Stimulated activated CD4-positive, alpha-beta T cell treated with anti-CD3 and anti-CD28 coated beads, Interleukin-12 subunit alpha, Interleukin-12 subunit beta, amount 100 ng/mL, for 48 hours (primary cell): ENCODE measurements at places on chromosomes 5 and 9.

DNA sequence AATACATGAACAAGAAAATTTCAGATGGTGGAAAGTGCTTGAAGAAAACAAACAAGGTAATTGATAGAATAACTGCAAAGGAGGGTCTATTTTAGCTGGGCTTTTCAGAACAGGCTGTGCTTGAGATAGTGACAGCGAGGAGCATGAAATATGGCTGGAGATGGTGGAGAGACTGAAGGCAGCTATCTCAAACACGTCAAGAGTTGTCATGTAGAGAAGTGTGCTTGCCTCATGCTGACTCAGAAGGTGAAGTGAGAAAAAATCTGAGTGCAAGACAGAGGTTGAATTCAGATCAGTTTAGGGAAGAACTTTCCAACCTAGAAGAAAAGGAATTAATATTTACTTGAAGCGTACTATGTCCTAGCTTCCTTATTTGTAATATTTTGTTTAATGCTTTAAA lies 115.5 kb upstream of the RANBP3L start:
- no peak for DNase-seq

DNA sequence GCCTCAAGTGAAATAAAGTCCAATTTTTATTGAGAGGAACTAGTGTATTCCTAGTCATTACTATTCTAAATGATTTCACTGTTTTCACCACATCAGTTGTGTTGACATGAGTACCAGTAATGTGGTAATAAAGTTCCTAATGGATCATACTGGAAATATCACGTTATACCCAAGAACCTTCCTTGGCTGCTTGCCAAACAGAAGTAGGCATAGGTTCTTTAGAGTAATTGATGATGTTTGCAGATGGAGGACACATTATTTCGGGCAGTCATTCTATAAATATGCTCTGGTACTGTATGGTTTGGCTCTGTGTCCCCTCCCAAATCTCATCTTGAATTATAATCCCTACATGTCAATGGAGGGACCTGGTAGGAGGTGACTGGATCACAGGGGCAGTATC lies 15.1 kb downstream of the SNCAIP start:
- no peak for DNase-seq

- DNase-seq = no peak
These were observed 16.6 kb downstream of the CDC42SE2 start for GRCh38 chr5:131280417-131280816.

DNA sequence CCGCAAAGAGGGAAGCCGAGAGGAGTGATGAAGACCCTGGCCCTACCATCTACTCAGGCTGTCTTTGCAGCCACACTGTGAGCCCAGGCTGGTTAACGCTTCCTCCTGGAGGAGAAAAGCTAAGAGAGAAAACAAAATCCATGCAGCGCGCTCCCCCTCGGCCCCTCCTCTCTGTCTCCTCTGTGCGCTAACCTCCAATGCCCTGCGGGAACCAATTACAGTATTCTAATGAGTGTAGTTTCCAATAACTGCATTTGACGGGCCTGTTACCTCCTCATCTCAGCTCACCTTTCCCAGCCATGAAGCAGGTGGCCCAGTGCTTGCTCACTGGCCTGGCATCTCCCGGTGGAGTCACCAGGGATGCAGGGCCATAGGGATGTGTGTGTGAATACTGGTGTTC lies 565.5 kb downstream of the EBF1 start:
- no peak for DNase-seq

DNA sequence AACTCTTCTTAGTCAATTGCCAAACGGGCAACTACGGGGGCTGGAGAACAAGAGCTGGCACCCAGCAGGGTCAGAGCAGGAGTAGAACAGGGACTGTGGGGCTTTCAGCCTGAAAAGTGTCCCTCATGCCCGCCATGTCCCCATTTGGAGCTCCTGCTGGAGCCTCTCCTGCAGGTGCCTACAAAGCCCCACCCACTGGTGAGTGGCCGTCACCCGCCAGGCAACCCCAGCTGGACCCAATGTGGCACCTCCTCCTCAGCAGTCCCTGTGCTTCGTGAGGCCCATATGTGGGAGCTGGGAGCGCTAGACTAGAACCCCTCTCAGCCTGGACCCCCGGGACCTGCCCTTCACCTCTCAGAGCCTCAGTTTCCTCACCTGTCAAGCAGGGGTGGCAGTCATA lies 40.9 kb downstream of the VAV2 start:
- DNase-seq = no peak

DNA sequence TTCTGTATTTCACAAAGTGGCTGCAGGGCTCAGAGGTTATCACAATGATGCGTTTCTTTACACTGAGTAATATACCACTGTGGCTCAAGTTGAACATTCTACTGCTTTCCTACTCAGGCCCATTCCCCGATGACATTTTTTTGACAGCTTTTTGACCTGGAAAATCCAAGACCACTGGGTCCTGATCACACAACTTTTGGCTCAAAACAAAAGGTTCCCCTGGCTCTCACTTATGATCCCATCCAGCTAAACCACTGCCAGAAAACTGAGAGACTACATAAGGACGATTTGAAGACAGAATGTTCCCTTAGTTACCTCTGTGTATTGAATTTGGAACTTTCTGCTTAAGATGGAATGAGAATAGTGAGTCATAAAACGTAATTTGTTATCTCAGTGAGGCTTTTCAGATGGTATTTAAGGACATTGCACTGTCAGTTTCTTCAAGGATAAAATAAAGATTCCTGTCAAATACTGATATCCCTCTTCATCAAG lies 78.0 kb upstream of the FBXL7 start:
- no peak for DNase-seq

GRCh38 chr5:53956196-53956595 lies 354.2 kb downstream of the ARL15 start:
- no peak for DNase-seq

GRCh38 chr9:90034071-90034470 lies 429.3 kb downstream of the GADD45G start:
- no peak for DNase-seq

GRCh38 chr9:83714329-83714728 lies 6.6 kb upstream of the UBQLN1 start:
- no peak for DNase-seq

- no peak for DNase-seq
These were observed 7.9 kb upstream of the CARD19 start for GRCh38 chr9:93087971-93088655.

DNA sequence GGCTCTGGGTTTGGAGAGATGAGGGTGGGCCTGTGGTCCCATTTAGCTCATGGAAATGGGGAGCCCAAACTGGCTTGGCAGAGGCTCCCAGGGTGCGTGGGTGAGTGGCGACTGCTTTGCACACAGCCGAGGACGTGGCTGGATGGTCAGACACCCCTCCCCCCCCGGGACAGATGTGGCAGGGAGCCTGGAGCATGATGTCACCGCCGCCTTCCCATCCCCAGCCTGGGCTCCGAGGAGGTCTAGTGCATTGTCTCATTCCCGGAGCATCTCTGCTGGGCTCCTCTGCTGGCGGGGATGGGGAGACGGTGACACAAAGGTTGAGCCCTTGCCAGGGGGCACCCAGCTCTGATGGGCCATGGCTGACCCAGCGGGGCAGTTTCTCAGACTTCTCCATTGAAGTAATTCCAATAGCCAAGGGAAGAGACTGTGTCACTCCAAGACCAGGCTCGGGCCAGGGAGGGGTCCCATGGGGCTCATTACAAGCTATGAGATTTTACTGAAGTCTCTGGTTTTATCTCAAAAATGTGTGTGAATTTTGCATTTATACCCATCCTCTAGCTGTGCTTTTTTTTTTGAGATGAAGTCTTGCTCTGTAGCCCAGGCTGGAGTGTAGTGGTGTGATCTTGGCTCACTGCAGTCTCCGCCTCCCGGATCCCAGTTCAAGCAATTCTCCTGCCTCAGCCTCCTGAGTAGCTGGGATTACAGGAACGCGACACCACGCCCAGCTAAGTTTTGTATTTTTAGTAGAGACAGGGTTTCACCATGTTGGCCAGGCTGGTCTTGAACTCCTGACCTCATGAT lies 36.1 kb downstream of the HMCN2 start:
- no peak for DNase-seq

DNA sequence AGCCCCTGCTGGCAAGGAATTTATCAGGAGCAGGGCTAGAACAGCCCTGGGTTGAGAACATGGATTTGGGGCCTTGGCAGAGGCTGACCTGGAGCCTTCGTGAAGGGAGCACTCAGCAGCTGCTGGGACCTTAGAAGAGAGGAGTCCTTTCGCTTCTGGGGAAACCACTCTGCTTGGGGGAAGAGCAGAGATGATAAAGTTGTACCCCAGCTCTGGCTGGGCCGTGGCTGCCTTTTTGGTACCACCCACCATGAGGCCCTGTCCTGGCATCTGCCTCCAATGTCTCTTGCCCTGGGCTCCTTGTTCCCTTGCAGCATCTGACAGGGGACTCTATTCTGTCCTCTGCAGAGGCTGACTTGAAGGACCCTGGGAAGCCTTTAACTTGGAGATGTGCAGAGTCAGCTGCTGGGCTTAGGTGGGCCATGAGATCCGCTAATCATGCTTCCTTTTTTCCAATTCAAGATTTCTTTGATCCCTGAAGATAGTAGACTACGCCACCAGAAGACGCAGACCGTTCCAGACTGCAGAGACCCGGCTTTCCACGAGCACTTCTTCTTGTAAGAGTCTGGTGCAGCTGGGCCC lies 20.2 kb downstream of the RGS3 start:
- DNase-seq = no peak

- DNase-seq = no peak
These were observed 6.3 kb downstream of the SPEF2 start for GRCh38 chr5:35623991-35624390.

DNA sequence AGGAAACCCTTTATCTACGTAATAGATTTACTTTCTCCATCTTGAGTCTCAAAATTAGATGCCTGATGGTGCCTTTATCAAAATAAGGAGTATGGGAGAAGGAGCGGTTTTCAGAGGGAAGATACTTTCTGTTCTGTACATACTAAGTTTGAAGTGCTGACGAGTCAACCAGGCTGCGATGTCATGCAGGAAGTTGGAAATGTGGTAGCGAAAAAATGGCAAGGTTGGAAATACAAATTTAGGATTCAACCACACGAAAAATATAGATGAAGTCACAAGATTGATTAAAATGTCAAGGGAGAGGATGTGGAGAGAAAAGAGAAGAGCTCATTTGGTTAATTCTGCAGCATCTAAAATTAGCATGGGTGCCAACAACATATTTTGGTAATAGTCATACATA lies 129.5 kb downstream of the FOXD1 start:
- no peak for DNase-seq

GRCh38 chr5:100516285-100516684 lies 18.9 kb upstream of the FAM174A start:
- no peak for DNase-seq

DNA sequence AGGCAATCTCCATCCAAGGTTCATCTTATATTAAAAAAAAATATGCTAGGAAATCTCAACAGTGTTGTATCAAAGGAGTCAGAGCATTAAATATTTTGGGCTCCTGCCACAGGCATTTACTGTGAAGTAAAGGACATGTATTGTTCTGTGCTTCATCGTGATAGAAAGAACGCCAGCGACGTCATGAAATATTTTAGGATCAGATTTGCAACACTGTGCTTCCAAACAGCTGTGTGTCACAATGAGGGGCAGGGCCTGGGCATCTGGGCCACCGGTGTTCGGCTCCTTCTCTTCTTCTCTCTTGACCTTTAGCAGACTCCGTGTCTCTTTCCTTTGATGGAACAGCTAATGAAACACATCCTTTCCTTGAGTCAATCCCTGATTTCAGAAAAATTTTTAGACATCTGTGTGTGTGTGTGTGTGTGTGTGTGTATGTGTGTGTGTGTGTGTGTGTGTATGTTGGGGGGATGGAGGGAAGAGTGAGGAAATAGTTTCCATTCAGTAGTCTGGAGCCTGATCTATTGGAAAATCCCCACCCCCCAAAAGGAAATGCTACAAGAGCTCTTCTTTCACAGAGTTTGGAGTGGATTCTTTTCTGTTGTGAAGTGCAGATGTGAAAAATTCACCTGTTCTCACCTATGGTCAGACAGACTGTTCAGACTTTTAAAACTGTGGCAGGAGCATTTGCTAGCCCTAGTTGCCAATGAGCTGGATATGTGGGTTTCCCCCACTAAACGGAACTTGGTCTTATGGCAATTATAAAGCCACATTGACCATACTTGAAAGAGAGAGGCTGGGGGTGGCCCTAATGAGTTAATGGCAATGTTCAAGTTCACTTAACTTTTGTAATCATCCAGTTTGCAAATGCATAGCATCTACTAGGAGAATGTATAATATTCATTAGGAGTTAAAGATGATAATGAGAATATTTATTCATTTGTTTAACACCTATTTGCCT lies 18.1 kb upstream of the TNC start:
- DNase-seq = no peak

GRCh38 chr9:123669346-123669745 lies 260.6 kb downstream of the DENND1A start:
- no peak for DNase-seq

GRCh38 chr5:74239261-74239660 lies 401.3 kb downstream of the ENC1 start:
- DNase-seq = no peak

- no peak for DNase-seq
These were observed 96.4 kb downstream of the RFK start for GRCh38 chr9:76297721-76298239.

DNA sequence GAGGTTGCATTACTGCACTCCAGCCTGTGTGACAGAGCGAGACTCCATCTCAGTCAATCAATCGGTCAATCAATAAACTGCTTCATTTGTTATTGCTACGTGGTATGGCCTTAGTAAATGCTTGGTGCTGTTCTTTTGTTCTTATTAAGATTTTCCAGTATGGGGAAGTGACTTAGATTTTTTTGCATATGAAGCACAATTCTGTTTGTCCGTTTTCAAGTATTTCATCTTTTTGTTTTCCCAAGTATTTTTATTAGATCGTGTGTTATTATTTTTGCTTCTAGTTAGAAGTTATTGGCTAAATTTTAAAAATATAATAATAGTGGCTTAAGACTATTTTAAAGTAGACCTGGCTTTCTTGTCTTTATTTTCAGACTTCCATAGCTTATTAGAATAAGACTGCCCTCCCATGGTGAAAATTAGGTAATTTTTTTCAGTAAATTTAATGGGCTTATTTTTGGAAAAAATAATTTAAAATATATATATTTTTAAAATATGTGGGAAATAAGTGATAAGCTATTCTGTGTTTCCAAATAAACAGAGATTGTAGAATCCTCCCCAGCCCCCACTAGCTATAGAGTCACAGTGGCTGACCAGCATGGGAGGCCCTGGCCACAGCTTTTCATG lies 14.7 kb upstream of the OMD start:
- no peak for DNase-seq

- no peak for DNase-seq
These were observed 24.2 kb downstream of the TGFBR1 start for GRCh38 chr9:99129091-99129490.

- no peak for DNase-seq
These were observed 103.9 kb upstream of the MEGF10 start for GRCh38 chr5:127186657-127187056.

DNA sequence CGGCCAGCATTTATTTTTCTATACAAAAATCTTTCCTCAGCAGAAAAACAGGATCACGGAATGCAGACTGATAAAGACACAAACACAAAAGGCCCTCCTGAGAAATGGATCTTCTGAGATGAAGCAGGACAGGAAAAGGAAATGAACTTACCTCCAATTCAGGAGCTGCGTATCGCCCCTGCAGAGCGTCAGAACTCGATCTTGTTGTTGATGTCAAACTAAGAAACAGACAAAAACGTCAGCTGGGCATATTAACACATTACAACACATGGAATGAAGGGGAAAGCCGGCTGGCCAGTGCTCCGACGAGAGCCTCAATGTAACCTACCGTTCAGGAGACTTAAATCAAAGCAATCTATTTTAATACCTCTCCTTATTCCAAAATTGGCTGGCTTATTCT lies 105.1 kb downstream of the SERINC5 start:
- DNase-seq = no peak
